ENCODE measurements at places on chromosomes 2 and 18.

DNA sequence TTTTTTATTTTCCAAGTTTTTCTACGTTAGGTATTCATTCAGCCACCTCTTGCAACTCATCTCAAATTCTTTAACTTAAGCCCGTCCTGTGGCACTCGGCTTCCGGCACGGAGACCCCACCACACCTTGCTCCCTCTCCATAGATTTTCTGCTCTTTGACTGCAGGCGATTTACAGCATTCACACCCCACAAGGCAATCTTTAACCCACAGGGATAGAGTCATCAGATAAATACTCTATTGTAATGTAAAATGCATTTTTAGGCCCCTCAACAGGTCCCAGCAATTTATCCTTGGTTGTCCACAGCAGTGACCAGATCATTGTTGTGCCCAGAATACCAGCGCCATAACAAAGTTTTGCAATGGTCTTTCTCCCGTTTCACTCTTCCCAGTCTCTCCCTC lies 132.3 kb upstream of the EPHA4 start:
- no peak for DNase-seq

DNA sequence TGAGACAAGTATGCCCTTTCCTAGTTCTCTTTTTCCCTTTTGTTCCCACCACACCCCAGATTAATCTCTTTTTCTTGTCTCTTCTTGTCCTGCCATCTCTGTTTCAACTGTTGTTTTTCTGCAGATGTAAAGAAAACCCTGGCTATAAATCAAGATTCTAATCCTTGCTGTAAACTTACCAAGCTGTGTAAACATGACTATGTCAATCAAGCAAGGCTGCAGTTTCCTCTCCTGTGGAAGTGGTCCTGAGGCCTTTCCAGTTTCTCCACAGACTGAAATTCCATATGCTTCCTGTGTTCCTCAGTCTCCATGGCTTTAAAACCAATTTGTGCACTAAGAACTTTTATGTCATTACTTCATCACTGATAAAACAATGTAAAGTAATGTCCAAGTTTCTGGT lies 288.8 kb upstream of the PIK3C3 start:
- DNase-seq = no peak

GRCh38 chr2:156573710-156574109 lies 137.5 kb downstream of the GPD2 start:
- DNase-seq = no peak

DNA sequence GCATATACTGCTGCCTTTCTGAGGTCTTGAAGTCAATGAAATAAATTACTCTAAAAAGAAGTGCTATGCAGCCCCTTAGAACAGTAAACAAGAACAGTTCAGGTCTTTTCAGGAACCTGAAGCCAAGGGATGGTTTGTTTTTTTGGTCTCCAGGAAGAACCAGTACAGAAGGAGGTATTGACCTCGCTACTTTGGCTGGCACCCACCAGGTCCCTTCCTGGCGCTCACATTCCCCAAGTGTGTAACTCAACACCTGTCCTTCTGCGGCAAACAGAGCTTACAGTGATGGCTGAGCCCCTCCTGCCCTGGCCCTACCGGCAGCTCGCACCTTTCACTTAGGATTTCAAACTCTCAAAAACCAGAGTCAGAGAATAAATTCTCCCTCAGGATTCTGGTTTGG lies 51.9 kb downstream of the SETBP1 start:
- no peak for DNase-seq

GRCh38 chr2:227462462-227462951 lies 9.4 kb upstream of the AGFG1 start:
- DNase-seq = no peak

- no peak for DNase-seq
Measured at GRCh38 chr2:215461836-215462532, 26.1 kb upstream of the FN1 start.

DNA sequence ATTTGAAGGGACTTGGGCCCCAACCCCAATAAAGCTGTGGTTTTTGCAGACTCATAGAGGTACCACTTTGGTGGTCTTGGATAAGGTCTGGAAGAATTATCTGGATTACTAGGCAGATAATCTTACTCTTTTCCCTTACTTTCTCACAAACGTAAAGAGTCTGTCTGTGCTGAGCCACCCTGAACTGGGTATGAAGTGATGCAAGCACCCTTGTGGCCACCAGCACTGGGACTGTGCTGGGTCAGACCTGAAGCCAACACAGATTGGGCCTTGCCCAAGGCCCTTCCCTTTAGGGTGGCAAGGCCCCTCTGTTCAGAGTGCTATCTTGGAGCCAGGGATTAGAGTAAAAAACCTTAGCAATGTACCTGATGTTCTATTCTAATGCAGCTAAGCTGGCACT lies 827.0 kb upstream of the RAB6C start:
- no peak for DNase-seq

GRCh38 chr2:16014802-16015201 lies 74.5 kb downstream of the MYCN start:
- no peak for DNase-seq

DNA sequence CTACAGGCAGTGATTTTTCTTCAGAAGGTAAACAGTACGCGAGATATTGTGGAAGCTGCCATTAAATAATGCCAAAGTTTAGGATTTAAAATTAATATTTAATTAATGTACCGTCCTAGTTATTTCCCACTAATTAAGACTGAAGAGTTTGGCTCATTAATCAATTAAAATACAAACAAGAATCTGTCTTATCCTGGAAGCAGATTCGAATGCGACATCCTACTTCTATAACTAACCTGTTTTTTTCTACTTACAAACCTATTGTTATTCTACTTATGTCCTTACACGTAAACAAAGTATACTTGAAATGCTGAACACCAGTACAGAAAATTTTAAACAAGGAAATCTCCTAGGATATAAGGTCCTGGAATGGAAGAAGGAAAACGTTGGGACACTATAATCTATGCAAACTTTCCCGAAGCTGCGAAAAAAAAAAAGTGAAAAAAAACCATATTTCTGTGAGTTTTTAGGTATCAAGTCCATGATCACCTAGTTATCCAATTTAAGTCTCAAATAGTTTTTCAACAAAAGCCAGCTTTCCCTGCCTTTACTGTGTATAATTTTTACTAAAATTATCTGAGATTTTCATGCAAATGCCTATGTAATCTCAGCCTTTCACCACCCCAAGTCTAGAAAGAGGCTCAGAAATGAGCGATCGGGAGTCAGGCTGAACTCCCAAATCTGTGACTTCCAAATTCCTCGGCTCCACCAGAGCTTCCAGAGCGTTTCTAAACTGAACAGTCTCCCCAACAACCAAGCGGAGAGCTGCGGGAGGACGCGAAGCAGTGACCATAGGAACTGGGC lies 1.2 kb upstream of the C2orf15 start:
- no peak for DNase-seq

DNA sequence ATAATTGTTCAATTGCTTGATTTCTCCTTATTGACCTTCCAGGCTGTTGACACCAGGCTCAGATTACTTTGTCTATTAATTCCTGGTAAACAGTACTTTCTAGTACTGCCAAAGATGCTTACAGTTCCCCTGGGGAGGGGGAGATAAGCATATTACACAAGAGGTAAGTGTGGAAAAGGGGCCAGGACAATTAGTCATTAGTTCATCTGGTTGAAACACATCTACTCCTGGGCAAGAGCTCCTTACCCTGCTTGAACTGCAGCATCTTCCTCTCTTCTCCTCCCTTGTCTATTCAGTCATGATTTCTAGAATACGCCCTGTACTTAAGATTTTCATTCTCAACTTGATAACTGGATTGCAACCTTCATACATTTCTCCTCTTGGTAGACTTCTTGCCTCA lies 10.4 kb upstream of the SPATS2L start:
- DNase-seq = no peak

DNA sequence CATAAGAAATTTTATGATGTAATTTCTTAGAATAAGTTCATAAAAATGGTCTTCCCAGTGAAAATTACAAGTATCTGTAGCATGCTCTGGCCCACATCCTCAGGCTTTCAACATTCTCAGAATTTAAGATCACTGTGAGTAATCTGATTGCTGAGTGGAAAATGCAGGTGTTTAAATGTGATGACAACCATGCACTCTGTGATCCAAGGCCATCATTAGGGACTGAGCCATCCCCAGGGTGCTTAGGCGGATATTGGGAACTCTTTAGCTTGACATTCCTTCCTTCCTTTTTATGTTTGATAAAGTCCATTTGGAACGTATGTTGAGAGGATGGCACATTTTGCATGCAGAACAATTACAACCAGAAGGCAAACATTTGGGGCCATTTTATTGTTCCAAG lies 95.5 kb downstream of the ARL4C start:
- no peak for DNase-seq

- DNase-seq = no peak
Measured at GRCh38 chr18:74446631-74447403, 10.3 kb downstream of the DIPK1C start.

GRCh38 chr2:180907731-180908130 lies 72.7 kb upstream of the UBE2E3 start:
- no peak for DNase-seq

Data from hypothalamus (tissue), 51 donors.